ENCODE measurements at places on chromosomes 11 and 22.

GRCh38 chr22:20138417-20138738 lies 6.8 kb downstream of the ZDHHC8 start:
- DNase-seq, result no peak

GRCh38 chr22:40753114-40753513 lies 66.0 kb downstream of the SLC25A17 start:
- no peak for DNase-seq

- DNase-seq, result no peak
These were observed 89.5 kb upstream of the B3GAT1 start for GRCh38 chr11:134501406-134502152.

DNA sequence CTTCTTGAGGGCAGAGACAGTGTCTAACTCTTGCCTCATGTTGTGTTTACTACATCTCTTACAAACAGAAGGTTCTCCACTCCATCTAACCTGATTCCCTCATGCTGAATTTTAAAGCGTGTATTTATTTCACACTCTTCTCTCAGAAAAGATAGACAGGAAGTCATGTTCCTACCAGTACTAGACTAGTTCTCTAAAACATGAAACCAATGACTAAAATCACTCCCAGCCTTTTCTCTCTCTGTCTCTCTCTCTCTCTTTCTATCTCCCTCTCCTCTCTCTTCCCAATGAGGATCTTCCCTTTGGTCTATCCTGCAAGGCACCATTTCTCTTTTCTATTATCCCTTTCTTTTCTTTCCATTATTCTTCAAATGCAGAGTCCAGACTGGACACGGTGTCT lies 391.9 kb upstream of the CADM1 start:
- no peak for DNase-seq

- no peak for DNase-seq
These were observed 126.3 kb upstream of the TIMP3 start for GRCh38 chr22:32674925-32675825.

- DNase-seq, result no peak
These were observed 76.2 kb upstream of the ARHGAP32 start for GRCh38 chr11:129268371-129268770.

DNA sequence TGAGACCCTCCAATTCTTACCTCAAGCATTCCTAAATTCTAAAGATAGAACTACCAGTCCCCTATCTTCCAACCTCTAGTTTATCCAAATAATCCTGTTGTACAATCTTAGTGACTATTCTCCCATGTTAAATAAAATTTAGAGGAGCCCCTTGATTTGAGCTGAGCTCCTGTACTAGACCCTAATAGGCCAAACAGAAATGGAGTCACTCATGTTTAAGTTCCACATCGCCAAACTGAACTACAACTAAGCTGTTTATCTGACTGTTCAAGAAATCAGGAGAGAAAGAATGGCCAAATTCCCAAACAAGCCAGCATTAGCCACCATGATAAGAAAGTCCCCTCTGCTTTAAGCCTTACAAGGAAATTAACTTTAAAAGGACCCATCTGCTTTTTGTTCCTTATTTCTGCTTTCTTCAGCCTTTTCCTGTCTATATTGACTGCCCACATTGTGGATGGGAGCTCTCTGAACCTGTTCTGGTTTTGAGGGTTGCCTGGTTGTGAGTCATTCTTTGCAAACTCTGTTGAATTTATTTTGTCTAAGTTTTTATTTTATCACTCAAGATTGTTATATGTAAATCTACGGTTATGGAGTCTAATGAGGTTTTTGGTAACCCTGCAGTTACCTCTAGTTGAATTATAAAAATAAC lies 90.4 kb downstream of the TTC28 start:
- DNase-seq, result no peak

DNA sequence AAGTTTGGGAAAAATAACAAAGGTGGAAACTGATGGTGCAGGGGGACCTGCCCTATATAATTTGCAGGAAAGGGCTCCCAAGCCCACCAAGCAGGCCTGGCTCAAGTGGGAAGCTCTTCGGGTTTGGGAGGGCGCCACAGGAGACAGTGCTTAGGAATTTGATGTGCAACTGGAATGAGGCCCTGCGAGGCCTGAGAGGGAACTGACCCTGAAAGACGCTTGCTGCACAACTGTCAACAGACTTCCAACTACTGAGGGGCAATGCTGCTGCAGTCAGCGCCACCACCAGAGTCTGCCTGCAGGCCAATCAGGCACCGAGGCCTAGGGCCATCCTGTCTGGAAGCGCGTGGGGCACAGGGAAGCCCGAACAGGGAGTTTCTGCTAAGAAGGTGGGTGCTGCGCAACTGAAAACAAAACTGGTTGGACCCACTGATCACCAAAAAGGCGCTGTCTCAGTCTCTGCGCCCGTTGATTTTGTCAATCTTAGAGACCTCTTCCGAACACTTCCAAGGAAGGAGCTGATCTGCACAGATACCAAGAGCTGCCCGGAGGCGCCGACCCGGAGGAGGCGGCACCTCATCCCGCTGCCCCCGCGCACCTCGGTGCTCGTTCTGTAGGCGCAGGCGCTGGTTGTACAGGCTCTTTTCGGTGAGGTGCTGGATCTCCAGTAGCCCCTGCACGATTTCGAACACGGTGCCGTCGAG lies 667 bp downstream of the DGCR6L start:
- no peak for DNase-seq

DNA sequence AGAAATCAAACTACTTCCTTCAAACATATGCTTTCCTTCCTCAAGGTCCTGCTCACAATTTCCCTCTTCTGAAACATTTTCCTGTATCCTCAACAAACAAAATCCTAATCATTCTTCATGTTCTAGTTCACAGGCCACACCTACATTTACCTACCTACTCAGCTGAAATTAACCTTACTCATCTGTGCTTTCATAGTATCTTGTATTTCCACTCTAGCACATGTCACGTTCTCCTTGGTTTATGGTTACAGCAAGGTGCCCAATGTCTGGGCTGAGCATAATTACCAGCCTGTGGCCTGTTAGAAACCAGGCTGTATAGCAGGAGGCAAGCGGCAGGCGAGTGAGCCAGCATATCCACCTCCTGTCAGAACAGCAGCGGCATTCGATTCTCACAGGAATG lies 13.2 kb downstream of the DCUN1D5 start:
- no peak for DNase-seq

- DNase-seq, result no peak
These were observed 854 bp downstream of the ABCC8 start for GRCh38 chr11:17475666-17476316.

DNA sequence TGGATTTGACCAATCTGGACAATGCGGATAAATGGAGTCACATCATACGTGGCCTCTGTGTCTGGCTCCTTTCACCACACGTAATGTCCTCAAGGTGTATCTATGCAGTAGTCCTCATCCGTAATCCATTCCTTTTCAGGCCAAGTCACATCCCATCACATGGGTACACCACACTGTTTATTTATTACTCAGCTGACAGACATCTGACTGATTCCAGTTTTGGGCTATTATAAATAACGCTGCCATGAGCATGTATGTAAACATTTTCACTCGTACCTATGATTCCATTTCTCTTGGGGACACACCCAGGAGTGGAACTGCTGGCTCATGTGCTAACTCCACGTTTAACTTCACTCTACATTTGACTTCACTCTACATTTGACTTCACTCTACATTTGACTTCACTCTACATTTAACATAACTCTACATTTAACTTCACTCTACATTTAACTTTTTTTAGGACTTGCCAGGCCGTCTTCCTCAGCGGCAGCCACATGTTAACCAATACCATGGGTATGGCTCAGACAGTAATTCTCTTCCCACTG lies 52.1 kb downstream of the SHANK2 start:
- DNase-seq, result no peak

DNA sequence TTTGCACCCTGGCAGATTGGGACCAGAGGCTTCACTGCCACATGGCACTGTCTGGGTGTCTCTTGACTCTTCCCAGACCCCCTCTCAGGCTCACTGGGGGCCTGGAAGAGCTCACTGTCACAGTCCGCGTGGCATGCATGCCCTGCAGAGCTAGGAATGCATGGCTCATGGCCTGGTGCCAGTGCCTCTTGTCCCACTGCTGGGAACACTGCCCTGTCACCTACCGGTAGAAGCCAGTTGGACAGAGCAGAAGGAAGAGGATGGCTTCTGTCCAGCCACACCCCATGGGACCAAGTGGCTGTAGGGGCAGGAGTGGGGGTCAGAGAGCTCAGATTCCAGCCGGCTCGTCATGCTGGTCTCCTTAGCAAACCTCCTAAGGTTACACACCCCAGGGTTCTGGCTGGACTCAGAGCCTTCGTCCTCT lies 29.7 kb downstream of the MB start:
- DNase-seq, result no peak

GRCh38 chr11:96267001-96267495 lies 75.9 kb downstream of the MAML2 start:
- no peak for DNase-seq

DNA sequence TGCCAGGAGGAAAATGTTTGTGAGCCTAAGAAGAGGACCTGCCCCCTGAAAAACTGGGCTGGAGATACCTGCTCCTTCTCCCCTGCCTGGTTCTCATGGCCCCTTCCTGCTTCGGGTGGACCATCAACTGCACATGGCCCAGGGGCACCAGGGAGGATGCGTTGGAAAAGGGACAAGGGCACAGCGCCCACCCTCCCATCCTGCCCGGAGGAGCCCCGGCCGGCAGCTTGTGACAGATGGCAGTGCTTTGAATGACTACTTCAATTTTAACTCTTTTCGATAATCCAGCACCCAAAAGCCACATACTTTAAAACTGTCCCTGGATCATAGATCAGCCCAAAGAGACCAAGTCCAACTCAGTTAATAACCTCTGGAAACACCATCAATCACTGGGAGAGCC lies 135.8 kb upstream of the NECTIN1 start:
- DNase-seq, result no peak

DNA sequence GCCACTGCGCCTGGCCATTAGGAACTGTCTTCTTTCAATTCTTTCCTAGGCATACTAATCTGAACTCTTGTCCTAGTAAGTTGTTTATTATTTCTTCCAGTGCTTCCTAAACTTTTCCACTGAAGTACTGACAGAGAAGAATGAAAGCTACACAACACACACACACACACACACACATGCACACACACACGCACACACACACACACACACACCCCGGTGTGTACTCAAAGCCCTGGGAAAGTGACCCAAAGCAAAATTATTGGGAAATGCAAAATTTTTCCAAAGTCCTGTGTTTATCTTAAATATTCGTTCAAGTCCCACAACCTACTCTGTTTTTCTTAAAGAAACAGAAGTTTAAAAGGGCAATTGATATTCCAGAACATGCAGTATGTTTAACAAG lies 19.4 kb upstream of the SIK2 start:
- DNase-seq, result no peak

- DNase-seq, result no peak
These were observed 1.6 kb upstream of the ARFGAP2 start for GRCh38 chr11:47178316-47178715.

DNA sequence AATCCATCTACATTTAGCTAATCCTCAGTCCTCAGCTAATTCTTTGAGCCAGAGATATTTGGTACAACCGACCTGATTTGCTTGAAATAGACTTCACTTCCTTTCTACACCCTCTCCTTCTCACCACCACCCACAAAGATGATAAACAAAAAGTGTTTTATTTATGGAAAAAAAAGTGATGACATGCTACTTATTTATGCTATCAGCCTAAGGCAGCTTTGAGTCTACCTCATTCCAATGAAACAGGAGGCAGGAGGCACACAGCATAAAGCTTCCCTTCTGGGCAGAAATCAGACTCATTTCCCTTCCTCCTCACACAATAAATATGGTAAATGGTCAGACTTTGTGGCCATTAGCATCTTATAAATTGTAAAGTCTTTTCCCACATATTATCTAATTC lies 325.7 kb downstream of the SOX6 start:
- DNase-seq, result no peak
